ENCODE measurements at places on chromosomes 5 and 9.
A peak's percentile ranks its signal among the peaks of the same experiment; 100 is the strongest.

DNA sequence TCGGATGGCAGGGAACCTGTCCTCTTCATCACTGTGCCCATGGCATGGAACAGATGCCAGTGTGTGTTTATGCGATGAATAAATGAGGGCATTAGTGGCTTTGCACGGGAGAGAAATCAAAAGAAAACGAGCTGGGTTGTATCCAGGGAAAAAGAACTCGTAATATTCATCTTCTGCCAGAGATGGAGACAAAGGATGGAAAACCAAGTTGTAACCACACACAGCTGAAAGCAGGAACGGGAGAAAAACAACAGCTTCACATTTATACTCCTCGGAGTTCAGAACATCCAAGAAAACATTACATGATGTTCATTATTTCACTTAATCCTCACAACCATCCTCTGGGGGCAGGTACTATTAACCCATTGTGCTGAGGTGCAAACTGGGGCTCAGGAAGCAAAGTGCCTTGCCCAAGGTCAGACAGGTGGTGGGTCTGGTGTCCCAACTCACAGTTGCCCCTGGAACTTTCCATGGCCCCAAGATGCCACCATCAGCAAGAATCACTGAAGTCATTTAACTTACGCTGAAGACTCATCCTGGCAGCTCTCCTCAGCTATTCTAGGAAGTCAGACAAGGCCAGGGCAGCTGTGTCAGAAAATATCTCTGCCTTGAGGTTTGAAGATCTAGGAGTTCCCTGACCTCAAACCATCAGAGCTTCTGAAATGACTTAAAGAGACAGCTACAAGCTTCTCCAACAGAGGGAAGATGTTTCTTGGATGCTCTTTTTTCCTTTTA is 250.4 kb downstream of the NSG2 start:
- DNase-seq = no peak

- no peak for DNase-seq
Observed at GRCh38 chr9:91678807-91679580, 255.4 kb upstream of the NFIL3 start.

- DNase-seq = no peak
Observed at GRCh38 chr9:135722365-135722764, 20.4 kb downstream of the KCNT1 start.

GRCh38 chr9:100355561-100355960 is 2.8 kb upstream of the TEX10 start:
- DNase-seq = no peak

- DNase-seq = no peak
Observed at GRCh38 chr5:10578293-10578665, 14.4 kb downstream of the ANKRD33B start.

DNA sequence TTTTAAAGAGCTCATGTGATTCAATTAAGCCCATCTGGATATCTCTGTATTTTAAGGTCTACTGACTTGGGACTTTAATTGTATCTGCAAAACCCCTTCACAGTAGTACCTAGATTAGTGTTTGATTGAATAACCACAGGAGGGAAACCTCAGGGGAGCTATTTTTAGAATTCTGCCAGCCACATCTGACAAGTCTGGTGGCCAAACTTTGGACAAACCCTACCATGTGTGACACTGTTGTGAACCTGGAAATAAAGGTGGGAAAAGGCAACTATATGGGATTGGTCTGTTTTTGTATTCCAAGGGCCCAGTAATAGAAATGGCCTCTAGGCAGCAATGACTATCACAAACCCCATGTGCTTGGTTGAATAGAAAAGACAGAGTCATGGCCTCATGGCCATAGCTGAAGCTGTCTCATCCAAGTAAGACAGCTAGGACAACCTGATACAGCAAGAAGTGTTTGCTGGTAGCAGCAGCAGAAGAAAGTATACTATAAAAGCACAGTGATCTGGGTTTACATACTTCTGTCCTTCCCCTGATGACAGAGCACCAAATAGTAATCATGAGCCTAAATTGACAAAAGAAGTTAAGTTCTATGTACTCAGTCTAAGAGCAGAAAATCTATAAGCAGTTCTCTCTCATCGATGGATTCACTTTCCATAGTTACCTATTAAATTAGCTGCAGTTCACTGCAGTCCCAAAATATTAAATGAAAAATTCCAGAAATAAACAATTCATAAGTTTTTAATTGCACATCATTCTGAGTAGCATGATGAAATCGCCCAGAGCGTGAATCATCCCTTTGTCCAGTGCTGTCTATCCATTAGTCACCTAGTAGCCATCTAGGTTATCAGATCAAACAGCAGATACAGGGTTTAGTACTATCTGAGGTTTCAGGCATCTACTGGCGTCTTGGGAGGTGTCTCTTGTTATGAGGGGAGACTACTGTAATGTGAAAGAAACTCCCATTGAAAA is 189.8 kb downstream of the ARHGAP26 start:
- DNase-seq = no peak

GRCh38 chr9:134955156-134955555 is 37.4 kb upstream of the FCN1 start:
- no peak for DNase-seq

- DNase-seq = peak; percentile 37
Observed at GRCh38 chr9:98807070-98807813, at the start of gene GALNT12. GALNT12 (plus strand) TSS chr9:98807670; CDS start chr9:98807699, 29 bp downstream.

DNA sequence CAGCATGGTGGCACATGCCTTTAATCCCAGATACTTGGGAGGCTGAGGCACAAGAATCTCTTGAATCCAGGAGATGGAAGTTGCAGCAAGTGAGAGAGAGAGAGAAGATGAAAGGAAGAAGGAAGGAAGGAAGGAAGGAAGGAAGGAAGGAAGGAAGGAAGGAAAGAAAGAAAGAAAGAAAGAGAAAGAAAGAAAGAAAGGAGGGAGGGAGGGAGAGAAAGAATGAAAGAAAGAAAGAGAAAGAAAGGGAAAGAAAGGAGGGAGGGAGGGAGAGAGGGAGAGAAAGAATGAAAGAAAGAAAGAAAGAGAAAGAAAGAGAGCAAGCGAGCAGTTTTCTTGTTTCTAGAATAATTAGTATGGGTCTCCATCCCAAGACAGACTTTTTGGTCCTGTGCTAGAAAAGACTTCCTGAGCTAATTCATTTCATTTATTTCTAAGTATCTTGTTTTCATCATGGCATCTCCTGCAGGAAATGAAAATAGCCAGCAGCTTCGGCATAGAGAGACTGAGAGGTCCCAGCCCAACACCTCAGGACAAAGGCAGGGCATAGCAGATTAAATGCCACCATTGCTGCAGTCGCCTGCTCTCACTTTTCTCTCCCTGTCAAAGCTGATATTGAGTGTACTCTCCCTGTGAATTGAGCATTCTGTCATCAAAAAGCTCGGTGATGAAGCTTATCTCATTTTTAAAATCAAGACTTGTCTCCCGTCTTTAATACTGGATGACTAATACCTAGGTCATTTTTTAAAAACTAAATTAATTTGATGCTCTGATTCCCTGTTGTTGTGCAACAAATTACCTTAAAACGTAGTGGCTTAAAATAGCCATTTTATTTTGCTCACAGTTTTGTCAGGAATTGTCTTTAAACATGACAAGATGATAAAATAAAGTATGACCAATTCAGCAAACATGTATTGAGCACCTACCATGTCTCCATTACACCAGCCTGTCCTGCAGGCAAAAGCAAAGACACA is 91.8 kb upstream of the ADRA1B start:
- DNase-seq = no peak

GRCh38 chr5:119418606-119419100 is 33.6 kb upstream of the HSD17B4 start:
- DNase-seq = no peak

GRCh38 chr5:78500028-78500427 is 139.6 kb downstream of the SCAMP1 start:
- no peak for DNase-seq

DNA sequence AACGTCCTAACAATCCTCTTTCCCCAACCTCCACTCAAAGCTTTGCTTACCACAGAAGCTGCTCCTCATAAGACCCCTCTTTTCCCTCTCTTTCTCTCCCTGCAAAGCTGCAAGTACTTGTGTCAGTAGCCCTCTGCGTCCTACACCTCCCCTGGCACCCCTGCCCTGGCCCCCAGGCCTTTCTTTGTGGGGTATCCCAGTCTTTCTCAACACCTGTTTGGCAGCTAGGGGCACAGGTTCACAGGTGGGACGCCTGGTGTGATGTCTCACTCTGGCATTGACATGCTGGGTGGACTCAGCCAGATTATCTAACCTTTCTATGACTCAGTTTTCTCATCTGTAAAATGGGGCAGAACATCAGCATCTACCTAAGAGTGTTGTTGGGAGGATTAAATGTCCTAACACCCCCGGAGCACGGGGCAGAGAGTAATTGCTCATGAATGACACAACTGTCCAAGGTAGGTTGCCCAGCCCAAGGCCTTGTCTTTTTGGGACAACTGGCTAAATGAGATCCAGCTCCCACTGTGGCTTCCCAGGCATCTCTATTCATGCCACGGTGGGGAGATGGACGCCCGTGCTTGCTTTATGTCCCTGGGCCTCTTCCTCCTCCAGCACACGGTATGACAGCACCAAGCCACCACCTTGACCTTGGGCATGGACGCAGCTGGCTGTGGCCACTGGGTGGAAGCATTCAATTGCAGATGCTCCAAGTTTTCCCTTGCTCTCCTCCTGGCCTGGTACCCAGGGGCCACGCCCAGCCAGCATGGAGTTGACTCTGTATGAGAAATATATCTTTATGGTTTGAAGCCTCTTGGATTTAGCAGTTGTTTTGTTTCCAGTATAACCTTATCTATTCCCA is 190.4 kb downstream of the RGS3 start:
- DNase-seq = no peak

DNA sequence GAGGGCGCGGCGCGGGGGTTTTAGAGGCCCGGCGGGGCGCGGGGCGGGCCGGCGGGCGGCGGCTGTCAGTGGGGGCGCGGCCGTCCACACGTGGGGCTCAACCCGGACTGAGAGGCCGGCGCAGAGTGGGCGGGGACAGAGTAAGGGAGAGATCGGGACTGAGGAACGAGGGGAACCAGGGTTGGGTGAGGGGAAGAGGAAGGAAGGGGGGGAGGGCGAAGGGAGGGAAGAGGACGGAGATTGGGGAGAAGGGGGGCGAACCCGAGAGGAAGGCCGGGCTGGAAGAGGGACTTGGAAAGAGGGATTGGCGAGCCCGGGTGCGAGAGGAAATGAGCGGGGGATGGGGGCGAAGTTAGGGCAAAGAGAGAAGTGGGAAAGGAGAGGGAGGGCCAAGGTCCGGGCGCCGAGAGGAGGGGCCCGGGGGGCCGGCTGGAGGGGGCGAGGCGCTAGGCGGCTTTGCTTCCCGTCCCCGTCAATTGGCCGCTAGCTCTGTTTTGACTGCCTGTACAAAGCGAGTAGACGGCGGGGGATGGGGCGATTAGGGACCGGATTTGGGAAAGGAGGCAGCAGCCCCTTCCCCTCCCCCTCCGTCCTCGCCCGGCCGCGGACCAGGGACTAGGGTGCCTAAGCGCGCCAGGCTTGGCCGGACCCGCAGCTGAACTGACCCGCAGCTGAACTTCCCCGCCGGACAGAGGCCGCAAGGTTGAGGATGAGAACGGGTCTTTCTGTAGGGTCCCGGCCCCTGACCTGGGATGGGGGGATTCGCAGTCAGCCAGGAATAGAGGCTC is 399 bp upstream of the FBN2 start:
- no peak for DNase-seq

GRCh38 chr9:27654629-27655285 is 81.5 kb upstream of the C9orf72 start:
- DNase-seq = no peak

- DNase-seq = no peak
Observed at GRCh38 chr5:20434786-20435185, 446.8 kb upstream of the CDH18 start.

- no peak for DNase-seq
Observed at GRCh38 chr9:74496819-74497747, at the start of gene RORB. RORB (plus strand) TSS chr9:74497335; CDS start chr9:74497977, 642 bp downstream.

DNA sequence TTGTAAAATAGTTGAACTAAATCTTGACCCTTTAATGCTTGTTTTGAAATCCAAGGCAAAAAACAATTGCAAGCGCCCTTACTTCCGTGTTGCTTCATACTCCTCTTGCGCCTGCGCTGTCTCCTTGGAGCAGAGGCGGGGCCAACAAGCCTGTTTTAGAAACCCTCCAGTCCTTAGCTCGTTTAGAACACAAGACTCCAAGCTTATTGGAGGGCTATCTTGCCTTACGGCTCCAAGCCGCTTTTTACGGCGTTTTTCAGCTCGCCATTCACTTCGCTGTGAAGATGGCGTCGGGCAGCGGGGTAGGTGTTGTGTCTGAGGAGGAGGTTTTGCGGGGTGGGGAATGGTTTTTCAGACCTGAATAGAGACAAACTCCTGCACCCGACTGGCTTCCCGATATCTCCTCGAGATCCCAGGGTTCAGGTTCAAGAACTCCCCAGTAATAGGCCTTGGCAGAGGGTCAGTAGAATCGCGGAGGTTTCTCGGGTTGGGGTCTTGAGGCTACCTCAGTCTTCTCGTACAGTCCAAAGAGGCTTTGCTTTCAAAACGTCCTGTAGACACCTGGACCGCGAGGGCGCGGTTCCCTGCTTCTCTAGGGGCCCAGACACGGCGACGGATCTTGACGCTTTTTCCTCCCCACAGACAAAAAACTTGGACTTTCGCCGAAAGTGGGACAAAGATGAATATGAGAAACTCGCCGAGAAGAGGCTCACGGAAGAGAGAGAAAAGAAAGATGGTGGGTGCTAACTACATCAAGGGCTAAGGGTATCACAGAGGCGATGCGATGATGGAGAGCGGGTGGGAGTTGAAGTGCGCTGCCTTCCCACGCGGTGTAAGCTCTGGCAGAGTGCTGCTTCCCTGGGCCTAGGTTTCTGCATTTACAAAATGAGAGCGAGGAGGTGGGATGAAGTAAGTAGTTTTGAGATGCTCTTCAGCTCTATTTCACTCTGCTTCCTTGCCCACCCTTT is at the start of gene ZMAT2:
TSS of gene ZMAT2 (plus strand) at position 271 of the 968 bp plus-strand sequence. CDS start at position 285, 14 bp downstream.
- DNase-seq = peak; percentile 75

All from stimulated activated CD4-positive, alpha-beta T cell treated with anti-CD3 and anti-CD28 coated beads, TNF-alpha, amount 100 ng/mL, for 1 hour (primary cell).